ENCODE measurements at places on chromosomes 12 and 14.

GRCh38 chr12:29032446-29032845 is 116.6 kb upstream of the FAR2 start:
- DNase-seq, result no peak

GRCh38 chr14:23601845-23602180 is 23.2 kb upstream of the JPH4 start:
- no peak for DNase-seq

DNA sequence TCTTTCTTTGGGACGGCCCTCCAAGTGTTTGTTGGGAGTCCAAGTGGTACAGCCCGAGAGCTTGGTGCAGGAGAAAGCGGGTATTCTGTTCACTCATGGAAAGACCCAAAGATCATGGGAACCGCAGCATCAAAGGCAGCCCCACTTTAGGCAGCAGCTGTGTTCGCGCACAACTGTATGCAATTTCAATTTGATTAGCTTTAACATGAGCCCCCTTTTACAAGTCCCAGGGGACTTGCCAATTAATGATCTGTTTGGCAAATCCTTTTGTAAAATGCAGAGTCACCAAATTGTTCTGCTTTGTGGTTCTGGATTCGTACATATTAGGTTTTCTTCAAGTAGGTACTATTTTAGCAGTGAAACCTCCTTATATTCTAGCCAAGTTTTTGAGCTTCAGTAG is 217.7 kb downstream of the AACS start:
- no peak for DNase-seq

- DNase-seq, result no peak
Observed at GRCh38 chr12:26987634-26988424, 26.4 kb downstream of the TM7SF3 start.

GRCh38 chr14:69547701-69548348 is 26.8 kb downstream of the CCDC177 start:
- DNase-seq, result no peak

DNA sequence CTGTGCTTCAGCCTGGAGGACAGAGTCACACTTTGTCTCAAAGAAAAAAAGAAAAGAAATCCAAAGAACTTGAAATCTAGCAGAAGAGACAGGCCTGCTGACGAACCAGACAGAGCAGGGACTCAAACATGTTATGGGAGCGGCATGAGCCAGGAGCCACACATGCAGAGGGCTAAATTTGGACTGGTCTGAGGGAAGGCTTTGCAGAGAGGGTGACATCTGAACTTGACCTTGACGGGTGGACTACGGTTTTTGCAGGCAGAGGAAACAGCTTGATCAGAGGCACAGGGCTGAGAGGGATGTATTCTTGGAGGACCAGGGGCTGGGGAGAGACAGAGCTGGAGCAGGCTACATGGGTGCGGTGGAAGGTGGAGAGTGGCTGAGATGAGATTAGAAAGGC is 20.5 kb upstream of the SLC24A4 start:
- no peak for DNase-seq

GRCh38 chr12:111767362-111768158 is 827 bp downstream of the ALDH2 start:
- no peak for DNase-seq

DNA sequence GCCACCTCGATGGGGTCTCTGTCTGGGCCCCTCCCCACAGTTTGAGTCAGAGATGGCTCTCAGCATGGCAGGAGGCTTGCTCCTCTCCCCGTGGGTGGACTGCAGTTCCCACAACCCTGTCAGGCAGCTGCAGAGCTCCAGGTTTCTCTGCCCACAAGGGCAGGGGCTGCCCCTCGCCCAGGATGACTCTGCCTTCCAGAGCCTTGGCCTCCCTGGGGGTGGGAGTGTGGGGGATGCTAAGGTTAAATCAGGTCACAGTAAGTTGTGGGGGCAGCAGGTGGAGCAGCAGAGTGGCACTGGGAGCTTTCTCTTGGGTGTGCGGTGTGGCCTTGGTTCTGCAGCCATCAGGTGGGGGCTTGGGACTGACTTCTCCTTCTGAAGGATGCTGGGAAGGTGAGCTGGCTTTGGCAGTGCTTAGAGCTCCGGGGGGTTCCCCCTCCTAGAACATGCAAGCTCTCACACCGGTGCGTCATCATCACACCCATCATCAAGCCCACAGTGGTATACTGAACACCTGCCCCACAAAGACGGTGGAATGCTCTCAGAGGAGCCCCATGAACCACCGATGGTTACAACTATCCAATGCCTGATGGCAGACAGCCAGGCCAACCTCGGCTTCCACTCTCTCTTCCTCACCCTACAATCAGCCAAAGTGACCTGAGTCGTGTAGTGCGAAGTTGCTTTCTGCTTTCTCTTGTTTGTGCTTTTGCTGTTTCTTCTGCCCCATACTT is 39.7 kb downstream of the ERH start:
- no peak for DNase-seq

GRCh38 chr14:30297876-30298795 is 260.8 kb upstream of the G2E3 start:
- no peak for DNase-seq

DNA sequence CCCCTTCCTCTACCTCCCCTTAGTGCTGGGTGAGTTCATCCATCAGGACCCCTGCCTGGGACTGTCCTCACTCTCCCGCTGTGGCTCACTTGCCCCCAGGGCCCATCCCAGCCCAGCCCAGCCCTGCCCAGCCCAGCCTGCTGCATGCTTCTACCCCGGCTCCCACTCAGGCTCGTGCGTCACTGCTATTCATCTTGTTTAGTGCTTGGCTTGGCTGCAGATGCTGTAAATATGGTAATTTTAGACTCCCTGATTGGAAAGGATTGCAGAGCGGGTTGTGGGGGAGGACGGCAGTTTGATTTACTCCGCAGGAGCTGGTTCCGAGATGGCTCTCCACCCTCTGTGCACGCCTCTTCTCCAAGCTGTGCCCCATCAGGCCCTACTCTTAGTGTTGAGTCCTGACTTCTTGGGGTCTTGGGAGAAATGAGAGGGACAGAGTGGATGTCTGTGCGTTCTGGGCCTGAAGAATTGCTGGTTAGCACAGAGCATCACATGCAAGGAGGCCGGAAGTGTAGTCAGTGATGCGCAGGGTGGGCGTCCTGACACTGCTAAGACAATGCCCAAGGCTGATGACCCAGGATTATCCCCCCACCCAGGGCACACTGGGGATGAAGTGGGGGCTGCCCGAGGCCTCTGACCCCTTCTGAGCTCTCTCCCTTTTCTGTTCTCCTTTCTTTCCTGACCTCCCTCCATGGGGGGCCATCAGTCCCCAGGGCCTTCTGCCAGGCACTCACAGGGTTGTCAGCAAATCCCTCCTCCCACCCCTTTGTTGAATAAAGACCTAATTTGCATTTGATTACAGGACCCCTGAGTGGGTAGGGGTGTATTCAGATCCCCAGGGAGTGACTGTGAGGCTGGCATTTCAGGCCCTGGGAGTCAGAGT is 244.4 kb downstream of the ZFP36L1 start:
- no peak for DNase-seq

GRCh38 chr12:55929306-55929791 is 1.6 kb upstream of the DGKA start:
- peak; percentile 35 for DNase-seq

DNA sequence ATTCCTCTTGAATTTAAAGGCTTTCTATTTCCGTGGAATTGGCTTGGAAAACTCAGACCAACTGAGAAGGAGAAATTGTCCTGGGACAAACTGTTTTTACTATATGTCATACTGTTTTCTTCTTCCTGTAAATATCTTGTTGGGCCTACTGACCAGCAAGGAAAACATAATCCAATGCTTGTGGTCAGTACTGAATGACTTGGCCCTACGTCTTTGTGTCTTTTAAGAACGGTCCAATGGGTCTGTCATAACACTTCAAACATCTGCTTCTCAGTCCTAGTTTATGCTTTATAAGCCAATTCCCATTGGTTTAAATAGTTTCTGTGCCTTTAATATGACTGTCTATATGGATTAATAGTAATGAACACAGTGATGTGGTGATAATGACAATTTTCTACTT is 248.5 kb upstream of the DDHD1 start:
- DNase-seq, result no peak

DNA sequence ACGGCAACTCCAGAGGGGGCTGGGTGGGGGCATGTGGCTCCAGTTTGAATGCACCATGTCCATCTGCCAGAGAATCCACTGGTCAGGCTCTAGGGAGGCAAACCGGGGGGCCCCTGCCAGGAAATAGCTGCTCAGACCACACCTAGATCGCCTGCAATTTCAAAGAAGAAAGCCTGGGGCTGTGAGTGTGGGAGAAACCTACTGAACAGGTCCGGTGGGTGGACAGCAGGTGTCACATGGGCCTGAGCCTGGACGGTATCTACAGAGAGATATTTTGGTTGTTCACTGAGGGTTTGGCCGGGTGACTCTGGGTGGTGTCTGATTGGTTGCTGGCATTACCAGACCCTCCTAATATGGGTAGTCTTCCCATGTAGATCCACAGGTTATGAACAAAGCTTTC is 32.0 kb downstream of the DAO start:
- DNase-seq, result no peak

- no peak for DNase-seq
Observed at GRCh38 chr12:122593910-122594309, 66.9 kb downstream of the KNTC1 start.

GRCh38 chr12:86230516-86231146 is 25.6 kb downstream of the MGAT4C start:
- DNase-seq, result no peak

- DNase-seq, result no peak
Observed at GRCh38 chr12:7152818-7153217, 22.6 kb downstream of the CLSTN3 start.

DNA sequence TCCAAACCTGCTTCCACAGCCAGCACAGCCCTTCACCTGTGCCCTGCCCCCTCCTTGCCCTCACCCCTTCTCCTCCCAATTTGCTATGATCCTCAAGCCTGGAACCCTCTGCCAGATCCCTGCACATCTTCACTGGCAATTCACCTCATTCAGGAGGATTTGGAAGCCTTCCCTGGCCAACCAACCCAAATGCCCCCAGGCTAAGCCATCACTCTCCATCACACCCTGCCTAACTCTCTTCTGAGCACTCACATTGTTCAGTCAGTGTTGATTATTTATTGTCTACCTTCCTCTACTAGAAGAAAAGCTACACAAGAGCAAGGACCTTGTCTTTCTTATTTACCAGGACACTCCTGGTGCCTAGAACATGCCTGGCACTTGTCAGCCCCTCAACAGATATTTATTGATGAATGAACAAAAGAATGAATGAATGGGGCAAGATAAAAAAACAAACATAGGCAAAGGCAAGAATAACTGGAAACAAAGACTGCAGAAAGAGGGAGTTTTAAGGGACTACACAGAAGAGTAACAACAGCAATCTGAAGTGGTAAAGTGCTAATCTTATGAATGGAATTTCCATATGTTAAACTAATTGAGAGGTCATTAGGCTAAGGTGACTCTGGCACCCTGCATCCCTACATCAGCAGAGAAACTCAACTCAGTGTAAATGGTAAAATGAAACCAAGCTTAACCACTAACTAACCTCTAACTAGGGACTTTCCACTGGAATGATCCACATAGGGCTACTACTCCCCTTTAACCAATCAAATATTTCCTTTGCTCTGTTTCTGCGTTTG is 33.4 kb downstream of the TMTC1 start:
- no peak for DNase-seq

- no peak for DNase-seq
Observed at GRCh38 chr12:18436170-18436569, 174.9 kb downstream of the PIK3C2G start.

GRCh38 chr12:46459111-46459510 is 86.5 kb upstream of the SLC38A2 start:
- DNase-seq, result no peak

GRCh38 chr14:89158701-89159100 is 258.3 kb downstream of the FOXN3 start:
- no peak for DNase-seq

GRCh38 chr12:31736472-31736871 is 7.7 kb upstream of the AMN1 start:
- DNase-seq, result no peak

- no peak for DNase-seq
Observed at GRCh38 chr14:101476916-101477553, 84.3 kb upstream of the DIO3 start.

- no peak for DNase-seq
Observed at GRCh38 chr12:55816881-55817344, 611 bp downstream of the SARNP start.

GRCh38 chr14:85483037-85483436 is 46.9 kb upstream of the FLRT2 start:
- DNase-seq, result no peak

- no peak for DNase-seq
Observed at GRCh38 chr14:104323551-104324175, 185.3 kb downstream of the KIF26A start.

GRCh38 chr14:88604212-88604611 is 41.4 kb downstream of the ZC3H14 start:
- no peak for DNase-seq

GRCh38 chr12:104122298-104122697 is 15.7 kb downstream of the NFYB start:
- DNase-seq, result no peak

- no peak for DNase-seq
Observed at GRCh38 chr14:87260460-87260859, 732.5 kb downstream of the GALC start.

GRCh38 chr14:53955671-53956426 is 776 bp downstream of the BMP4 start:
- no peak for DNase-seq

DNA sequence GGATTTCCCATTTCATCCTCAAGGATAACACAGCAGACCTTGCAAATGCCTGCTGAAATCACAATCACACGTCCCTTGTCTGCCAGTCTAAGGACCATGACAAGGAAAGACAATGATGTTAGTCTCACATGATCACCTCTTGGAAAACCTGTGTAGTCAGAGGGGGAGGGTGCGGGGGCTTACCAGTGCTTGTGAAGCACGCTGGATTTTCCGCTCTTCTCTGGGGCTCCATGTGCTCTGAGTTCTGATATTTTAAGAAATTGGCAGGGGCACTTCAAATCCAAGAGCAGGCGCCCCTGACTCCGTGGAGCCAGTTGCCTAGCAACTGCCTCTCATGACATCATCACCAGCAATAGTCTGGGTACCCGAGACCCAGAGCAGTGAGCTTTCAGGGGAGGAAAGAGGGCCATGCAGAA is 200.9 kb upstream of the C14orf180 start:
- no peak for DNase-seq

GRCh38 chr14:92955381-92955780 is 32.4 kb downstream of the CHGA start:
- DNase-seq, result no peak

DNA sequence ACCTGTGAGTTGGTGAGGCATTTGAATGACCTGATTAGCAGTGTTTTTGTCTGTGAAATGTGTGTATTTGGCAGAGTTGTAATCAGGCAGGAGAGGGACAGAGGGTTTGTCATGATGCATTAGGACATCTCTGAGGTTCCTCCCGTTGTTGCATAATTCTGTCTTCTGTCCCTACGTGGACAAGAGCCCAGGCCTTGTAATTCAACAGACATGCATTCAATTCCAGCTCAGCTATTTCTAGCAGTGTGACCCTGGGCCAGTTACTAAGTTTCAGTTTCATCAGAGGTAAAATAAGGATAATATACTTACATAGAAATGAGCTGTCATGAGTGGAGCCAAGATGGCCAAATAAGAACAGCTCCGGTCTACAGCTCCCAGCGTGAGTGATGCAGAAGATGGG is 208.6 kb downstream of the SLC38A4 start:
- DNase-seq, result no peak

- DNase-seq, result no peak
Observed at GRCh38 chr14:77181603-77182437, at the start of gene TMEM63C. Gene TMEM63C (plus strand): TSS chr14:77181798. CDS start chr14:77218814, 37,016 bp downstream.
